Transverse colon (tissue), 4 donors: ENCODE measurements at places on chromosomes 2 and 18.

DNA sequence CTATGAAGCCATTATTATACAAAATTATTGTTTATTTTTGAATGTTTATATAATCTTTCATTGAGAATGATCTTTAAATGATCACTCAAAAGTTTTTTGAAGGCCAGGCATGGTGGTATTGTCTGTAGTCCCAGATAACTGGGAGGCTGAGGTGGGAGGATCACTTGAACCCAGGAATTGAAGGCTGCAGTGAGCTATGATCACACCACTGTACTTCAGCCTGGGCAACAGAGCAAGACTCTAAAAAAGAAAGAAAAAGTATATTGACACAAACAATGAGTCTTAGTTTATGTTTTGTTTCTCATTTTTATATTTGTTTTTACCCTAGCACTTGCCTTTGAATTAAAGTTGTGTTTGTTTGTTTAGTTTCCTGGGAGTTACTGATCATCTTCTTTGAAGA is 2.3 kb downstream of the TWSG1 start:
- no peak for DNase-seq

GRCh38 chr2:172808156-172808555 is 72.5 kb downstream of the RAPGEF4 start:
- DNase-seq = no peak

GRCh38 chr18:13070460-13070859 is 79.3 kb downstream of the CEP192 start:
- no peak for DNase-seq

- DNase-seq = peak; percentile 26
Measured at GRCh38 chr2:40450796-40451430, 977 bp downstream of the SLC8A1 start.

DNA sequence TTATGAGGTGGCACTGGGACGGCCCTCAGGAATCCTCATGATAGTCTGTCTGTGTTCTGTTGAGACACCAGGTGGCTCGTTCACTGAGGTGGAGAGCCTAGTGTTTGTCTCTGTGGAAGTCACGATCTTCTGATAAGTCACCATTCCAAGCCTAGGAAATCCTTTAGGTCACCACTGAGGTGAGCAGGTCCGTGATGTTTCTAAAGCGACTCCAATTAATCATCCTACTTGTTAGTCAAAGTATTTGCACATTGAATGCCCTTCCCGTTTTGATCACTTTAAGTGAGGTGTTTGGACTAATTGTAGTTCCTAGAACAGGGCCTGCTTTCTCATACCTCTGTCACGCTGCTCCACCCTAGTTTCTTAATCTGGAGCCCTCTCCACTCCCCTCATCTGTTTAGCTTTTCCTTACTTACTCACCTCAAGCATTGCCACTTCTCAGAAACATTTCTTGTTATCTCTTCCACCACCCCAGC is 28.0 kb upstream of the DSG3 start:
- no peak for DNase-seq

- DNase-seq = no peak
Measured at GRCh38 chr2:143029141-143029540, 100.1 kb upstream of the ARHGAP15 start.

DNA sequence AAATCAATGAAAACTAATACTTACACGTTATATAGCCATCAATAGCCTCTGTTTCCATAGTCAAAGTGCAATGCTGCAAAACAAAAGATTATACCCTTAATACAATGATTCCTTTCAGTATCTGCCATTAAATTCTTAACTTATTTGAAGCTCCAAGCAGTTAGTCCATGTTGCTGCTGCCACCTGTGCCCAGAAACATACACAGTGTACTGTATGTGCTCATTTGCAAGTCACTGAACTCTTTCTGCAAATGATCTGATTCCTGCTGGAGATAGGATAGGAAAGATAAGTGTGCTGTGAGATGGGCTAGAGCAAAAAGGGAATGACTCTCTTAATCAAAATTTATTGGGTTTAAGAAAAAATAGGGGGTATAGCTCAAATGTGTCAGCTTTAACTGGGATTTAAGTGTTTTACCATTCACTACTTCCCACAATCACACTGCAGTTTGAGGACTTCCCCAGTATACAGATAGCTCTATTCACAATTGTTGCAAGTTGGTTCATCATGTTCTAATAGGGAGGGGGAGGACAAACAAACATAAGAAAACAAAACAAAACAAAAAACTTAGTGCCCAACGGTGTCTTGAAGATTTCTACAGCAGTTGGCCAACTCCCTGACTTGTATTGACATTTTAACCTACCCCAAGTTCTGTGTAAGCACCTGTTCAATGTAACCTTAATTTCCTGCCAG is 2.7 kb downstream of the IKZF2 start:
- DNase-seq = no peak
